ENCODE measurements at places on chromosomes 7 and 10.

DNA sequence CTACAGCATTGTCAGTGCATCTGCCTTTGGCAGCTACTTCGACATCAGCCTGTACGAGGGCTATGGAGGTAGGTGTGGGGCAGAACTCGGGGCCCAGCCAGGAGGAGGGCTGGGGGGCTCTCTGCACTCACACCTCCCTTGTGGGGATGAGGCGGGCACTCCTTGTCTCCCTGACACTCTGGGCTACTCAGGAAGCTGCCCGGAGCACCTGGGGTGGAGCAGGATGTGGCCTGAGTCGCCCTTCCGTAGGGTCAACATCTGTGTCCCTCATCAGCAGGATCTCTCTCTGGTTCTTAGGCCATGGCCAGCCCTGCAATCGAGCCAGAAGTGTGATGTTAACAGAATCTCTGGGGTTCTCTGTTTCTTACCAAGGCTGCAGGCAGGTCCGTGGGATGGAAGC is 40.2 kb downstream of the C10orf105 start:
- DNase-seq: no peak

DNA sequence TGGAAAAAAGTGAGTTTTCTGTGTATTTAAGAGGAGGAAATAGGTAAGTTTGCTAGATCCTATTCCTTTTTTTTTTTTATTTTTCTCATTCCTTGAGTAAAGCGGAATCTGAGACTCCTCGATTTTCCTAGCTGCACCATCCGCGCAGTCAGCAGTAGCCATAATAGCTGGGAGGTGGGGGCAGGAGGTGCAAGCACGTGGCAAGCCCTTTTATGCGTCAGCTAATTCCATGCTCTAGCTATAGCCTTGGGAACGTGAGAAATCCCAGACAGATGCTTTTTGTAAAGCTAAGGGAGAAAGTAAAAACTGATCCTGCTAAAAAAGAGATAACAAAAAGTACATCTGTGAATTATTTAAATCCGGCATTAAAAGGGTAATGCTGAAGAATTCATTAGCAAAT is 33.2 kb upstream of the TPK1 start:
- DNase-seq: no peak

DNA sequence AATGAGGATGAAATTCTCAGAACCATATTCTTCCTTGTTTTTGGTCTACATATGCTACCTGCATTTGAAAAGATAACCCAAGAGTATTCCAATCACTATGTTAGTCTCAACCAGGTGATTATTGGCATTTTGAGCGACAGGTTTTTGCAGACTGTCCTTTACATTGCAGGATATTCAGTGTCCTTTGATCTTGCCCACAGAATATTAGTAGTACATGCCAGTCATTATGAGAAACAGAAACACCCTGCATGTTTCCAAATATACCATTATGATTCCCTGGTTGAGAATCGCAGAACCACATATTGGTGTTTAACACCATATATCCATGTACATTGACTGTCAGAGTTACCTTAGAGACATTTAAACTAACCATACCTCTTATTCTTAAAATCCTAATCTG is 30.6 kb downstream of the TMEM243 start:
- no peak for DNase-seq

- no peak for DNase-seq
Observed at GRCh38 chr7:137961200-137962177, 40.4 kb downstream of the CREB3L2 start.

- DNase-seq: no peak
Observed at GRCh38 chr7:21368317-21368716, 59.6 kb upstream of the SP4 start.

GRCh38 chr7:88665892-88666514 is 93.5 kb upstream of the ZNF804B start:
- DNase-seq: no peak

- DNase-seq: no peak
Observed at GRCh38 chr7:91107460-91107859, 156.8 kb upstream of the FZD1 start.

- no peak for DNase-seq
Observed at GRCh38 chr10:28263136-28263857, 39.6 kb downstream of the MPP7 start.

DNA sequence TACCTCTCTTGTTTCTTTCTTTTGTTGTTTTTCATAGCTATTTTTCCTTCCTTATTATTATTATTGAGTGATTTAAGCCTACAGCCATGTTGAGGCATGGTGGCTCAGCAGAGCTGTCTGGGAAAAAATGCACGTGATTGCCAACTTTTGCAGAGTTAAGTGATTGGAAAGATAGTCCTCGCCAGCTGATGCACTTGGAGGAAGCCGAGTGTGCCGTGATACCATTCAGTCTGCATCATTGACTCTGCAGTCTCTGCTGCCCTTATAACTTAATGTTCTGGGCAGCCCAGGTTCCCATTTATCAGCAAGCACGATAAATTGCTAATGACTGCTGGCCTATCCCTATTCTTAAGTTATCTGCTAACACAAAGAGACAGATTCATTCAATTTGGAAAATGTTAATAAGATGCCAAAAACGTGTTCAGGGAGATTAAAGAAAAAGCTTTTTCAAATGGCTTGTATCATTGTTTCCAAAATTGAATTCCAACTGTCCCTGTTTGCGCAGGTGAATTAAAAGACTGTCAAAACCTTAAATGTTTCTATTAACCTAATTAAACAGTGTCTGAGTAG is 232.9 kb upstream of the NPY start:
- DNase-seq: no peak

DNA sequence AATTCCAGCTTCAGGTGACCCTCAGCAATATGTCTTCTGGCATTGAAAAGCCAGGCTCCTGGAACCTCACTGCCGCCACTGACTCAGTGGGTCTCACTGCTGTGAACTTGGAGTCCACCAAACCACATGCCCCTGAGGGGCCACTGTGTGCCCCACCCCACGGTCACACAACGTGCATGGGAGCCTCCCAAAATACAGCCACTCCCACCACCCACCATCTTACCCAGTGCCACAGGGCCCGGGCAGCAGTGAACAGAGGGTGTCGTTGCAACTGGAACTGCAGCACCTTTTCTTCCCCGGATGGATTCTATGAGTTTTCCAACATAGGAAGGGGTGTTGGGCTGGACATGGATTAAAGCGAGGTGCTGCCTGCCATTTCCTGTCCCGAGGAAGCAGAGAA is 60.1 kb downstream of the ASB13 start:
- DNase-seq: no peak

GRCh38 chr10:31625566-31625965 is 303.1 kb downstream of the ARHGAP12 start:
- DNase-seq: no peak

Data from NCI-H2081 treated with DMSO at 0.1 percent for 48 hours (cell line).